HCT116 (cell line): ENCODE measurements at places on chromosomes 13 and 19.

DNA sequence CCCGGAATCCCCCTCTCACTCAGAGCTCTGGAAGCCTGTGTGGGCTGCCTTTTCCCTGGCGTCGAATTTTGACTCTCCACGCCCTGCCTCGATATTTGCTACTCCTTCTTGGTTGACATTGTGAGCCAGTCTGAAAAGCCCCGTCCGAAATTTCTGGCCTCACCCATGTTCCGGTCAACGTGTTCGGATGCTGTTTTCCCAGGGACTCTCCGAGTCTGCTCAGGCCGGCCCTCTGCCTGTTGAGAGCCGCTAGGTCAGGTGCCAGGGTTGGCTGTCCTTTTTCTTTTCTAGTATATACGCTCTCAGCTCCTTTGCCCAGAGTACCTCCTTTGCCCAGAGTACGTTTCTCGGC, 6.8 kb upstream of the DGKH start:
- no peak for DNase-seq

- no peak for DNase-seq
These were observed 41.2 kb upstream of the UBAC2 start for GRCh38 chr13:99159331-99160061.

GRCh38 chr13:20395061-20395916, 130.4 kb downstream of the CRYL1 start:
- no peak for DNase-seq

- DNase-seq, result no peak
These were observed 48.0 kb upstream of the POSTN start for GRCh38 chr13:37646531-37646930.

GRCh38 chr19:2488405-2488941, 12.5 kb downstream of the GADD45B start:
- no peak for DNase-seq

DNA sequence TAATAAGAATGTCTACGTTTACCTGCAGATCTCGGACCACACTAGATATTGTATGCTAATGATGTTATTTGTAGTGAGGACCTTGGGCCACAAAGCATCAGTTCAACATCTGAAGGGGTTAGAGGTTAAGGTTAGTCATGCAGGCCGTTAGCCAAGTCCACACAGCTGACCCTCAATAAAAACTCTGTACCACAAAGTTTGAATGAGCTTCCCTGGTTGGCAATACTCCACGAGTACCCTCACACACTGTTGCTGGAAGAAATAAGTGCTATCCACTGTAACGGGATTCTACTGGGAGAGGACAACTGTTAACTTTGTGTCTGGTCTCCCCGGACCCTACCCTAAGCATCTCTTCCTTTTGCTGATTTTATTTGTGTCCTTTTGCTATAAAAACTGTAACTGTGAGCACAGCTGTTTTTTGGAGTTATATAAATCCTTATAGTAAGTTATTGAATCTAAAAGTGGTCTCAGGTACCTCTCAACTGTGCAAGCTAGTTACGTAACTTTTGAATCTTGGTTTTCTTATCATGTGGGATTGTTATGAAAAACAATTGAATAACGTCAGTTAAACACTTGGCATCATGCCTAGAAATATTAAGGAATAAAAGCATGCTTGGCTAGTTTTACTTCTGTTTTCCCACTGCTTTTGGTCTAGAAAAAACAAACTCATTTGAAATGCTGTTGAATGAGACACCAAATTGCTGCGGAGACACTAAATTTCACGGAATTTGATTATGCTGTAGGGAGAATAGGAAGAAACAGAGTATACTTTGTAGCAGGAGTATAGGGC, 181.5 kb downstream of the DNAJC3 start:
- DNase-seq, result no peak

DNA sequence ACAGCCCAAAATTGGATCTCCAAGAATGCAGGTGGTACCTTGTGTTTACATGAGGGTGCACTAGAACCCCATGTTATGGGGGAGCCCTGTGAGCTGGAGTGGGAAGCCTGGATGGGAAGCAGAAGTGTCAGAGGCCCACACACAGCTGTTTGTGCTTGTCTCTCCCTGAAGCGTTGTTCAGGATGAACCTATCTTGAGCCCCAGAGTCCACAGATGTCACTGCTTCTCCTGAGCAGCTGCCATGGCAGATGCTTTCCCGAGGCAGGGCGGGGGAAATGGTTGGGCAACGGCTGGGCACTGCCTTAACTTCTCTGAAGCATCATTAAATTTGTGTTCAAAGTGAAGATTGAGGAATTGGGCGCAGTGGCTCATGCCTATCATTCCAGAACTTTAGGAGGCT, 17.1 kb upstream of the CHST8 start:
- DNase-seq, result no peak

GRCh38 chr19:30669329-30670010, 297.3 kb downstream of the ZNF536 start:
- no peak for DNase-seq

- DNase-seq, result no peak
These were observed 28.3 kb downstream of the OR10H4 start for GRCh38 chr19:15976836-15977689.

- no peak for DNase-seq
These were observed 366.8 kb downstream of the SLITRK1 start for GRCh38 chr13:83515268-83516015.

GRCh38 chr13:84433024-84433423, 550.8 kb upstream of the SLITRK1 start:
- no peak for DNase-seq

- no peak for DNase-seq
These were observed 48.0 kb downstream of the NFIX start for GRCh38 chr19:13043285-13043684.

DNA sequence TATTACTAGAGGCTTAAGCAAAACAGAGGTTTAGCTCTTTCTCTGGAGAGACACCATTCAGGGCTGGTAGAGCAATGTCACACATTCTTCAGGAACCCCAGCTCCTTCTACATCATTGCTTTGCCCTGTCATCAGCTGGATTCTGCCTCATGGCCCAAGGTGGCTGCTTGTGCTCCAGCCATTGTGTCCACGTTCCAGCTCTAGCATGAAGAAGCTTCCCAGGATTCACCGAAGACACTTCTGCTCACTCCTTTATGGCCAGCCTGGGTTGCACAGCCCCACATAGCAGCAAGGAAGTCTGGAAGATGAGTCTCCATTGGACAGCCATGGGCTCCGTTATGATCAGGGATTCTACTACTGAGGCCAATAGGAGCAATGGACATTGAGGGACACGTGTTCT, 13.2 kb downstream of the PGLS start:
- DNase-seq, result no peak

- no peak for DNase-seq
These were observed 9.6 kb upstream of the SLITRK6 start for GRCh38 chr13:85808811-85809210.

GRCh38 chr13:85316506-85317025, 482.7 kb downstream of the SLITRK6 start:
- DNase-seq, result no peak

DNA sequence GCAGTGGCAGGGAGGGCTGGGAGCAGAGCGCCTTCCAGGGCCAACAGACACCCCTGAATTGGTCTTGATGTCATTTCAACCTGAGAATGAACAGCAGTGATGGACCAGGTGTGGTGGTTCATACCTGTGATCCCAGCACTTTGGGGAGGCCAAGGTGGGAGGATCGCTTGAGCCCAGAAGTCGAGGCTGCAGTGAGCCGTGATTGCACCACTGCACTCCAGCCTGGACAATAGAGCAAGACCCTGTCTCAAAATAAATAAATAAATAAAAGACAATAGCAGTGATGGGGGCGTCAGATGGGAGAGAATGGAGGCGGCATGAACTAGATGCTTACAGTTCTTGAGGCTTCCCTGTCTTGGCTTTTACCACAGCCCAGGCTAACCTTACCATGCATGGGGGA, 46.1 kb upstream of the ONECUT3 start:
- no peak for DNase-seq

- DNase-seq, result no peak
These were observed 69.7 kb upstream of the C1QTNF9B start for GRCh38 chr13:23966691-23967615.

GRCh38 chr13:42804244-42804874, 23.0 kb downstream of the FAM216B start:
- no peak for DNase-seq

GRCh38 chr13:26988059-26988769, 183.4 kb downstream of the USP12 start:
- DNase-seq, result no peak

- no peak for DNase-seq
These were observed 9.9 kb upstream of the LEUTX start for GRCh38 chr19:39768786-39769185.

GRCh38 chr13:87684850-87685742, 13.9 kb downstream of the SLITRK5 start:
- DNase-seq, result no peak

DNA sequence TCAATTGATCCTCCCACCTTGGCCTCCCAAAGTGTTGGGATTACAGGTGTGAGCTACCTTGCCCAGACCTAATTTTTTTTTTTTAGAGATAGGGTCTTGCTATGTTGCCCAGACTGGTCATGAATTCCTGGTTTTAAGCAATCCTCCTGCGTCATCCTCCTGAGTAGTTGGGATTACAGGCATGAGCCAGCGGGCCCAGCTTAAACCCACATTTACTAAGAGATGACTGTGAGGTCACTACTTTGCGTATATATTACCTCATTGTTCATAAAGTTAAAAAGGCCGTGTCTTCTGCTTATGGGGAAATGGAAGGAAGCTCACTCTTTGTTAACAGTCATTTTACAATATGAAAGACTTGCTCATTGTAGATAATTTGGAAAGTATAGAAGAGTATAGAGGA, 39.6 kb upstream of the C1QTNF9 start:
- no peak for DNase-seq

DNA sequence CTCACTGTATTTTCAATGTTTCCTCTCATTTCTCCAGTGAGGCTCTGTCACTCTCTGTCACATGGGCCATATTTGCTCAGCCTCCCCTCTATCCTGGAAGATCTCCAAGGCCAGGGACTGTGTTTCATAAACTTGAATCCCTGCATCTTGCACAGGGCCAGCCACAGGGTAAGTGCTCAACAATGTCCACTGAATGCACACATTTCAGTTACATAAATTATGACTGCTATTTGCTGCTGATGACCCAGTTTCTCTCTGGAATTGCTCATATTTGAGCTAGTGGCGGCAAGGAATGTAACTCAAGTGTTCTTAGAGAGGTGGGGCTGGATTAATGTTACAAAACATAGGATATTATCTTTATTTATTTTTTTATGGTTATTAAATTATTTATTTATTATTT, 6.1 kb downstream of the CLC start:
- no peak for DNase-seq

GRCh38 chr19:29806098-29806866, 5.5 kb upstream of the CCNE1 start:
- DNase-seq, result no peak
